ENCODE measurements at places on chromosomes 4 and X.

DNA sequence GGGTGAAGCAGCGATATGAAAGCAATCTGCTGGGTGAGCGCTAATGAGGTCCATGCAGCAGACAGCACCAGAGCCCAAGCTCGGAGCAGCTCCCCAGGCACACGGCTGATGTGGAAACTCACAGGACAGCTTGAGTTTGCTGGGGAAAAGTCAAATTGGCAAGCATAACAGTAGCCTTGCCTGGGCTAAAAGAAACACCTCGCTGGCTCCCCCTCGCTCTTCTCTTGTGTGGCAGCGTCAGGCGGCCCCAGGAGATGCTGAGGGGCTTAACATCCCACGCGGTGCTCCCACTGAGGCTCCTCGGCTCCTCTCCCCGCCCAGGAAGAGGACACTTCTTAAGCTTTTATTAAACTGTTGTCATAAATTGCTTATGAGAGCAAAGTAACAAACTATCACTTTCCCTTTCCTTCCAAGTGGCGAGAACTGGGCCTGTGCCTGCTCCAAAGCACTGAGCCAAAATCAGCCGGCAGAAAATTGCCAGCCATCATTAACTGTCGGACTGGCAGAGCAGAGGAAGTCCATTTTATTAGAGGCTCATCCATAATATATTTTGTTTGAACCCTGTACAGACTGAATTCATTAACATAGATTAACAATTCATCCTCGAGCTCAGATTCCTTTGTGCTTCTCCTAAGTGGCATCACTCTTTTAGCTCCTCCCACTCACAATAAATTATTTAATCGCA lies 111.4 kb downstream of the TSPAN5 start:
- no peak for DNase-seq

GRCh38 chr4:53010318-53010717 lies 148.2 kb downstream of the RASL11B start:
- no peak for DNase-seq

GRCh38 chr4:948936-949300 lies 16.7 kb downstream of the TMEM175 start:
- DNase-seq = no peak

- DNase-seq = no peak
These were observed 251.9 kb downstream of the PAPSS1 start for GRCh38 chr4:107468156-107468555.

DNA sequence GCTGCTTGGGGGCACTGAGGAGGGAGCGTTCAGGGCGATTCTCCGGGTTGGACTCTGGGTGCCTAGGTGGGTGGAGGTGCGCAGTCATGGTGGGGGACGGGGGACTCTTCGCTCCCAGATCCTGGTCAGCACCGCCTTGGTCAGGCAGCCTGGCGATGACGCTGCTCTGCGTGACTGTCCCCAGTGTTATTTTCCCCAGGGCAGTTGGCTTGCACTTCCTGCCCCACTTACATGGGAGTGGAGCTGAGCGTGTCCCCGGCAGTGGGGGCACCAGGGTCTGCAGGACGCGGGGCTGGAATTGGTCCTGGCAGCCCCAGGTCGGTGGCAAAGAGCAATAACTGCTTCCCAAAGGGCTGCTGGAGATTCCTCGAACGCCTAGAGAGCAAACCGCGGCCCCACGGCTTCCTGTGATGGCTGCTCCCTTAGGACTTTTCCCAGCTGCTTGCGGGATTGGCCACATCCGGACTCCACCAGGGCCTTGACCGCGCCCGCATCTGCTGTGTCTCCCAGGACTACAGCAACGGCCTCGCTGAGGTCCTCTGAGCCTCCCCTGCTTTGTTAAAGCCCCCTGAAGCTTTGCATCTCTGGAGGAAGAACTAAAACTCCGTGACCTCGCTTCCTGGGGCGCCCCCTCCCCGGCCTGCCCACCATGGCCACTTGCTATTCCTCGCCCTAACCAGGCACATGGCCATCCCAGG lies 35.3 kb upstream of the GPR78 start:
- no peak for DNase-seq

- DNase-seq = no peak
These were observed 10.5 kb downstream of the PRKG2 start for GRCh38 chr4:81204571-81204970.

- no peak for DNase-seq
These were observed 223.1 kb downstream of the ANK2 start for GRCh38 chr4:113272523-113272922.

- no peak for DNase-seq
These were observed 1.2 kb downstream of the CXCL3 start for GRCh38 chr4:74037076-74037955.

GRCh38 chr4:3316146-3316545 lies 23.3 kb downstream of the RGS12 start:
- no peak for DNase-seq

DNA sequence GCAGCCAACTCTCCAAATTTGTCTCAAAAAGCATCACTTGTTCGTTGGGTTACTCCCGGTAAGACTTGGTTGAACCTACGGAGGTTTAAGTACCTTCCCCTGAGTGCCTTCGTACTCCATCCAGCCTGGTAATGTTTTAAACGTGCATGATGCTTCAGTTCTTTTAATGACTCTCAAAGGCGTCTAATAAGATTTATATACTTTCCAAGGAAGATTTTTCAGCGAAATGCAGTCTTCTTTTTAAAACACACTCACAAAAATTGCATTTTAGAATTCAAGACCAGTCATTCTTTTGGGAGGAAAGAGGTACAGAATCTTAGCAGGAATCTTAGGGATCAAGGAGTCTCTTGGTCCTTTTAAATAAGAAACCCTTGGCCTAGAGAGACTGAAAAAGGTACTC lies 430 bp upstream of the TRPC3 start:
- DNase-seq = no peak

GRCh38 chrX:135393051-135393450 lies 28.7 kb upstream of the SMIM10L2A start:
- no peak for DNase-seq

DNA sequence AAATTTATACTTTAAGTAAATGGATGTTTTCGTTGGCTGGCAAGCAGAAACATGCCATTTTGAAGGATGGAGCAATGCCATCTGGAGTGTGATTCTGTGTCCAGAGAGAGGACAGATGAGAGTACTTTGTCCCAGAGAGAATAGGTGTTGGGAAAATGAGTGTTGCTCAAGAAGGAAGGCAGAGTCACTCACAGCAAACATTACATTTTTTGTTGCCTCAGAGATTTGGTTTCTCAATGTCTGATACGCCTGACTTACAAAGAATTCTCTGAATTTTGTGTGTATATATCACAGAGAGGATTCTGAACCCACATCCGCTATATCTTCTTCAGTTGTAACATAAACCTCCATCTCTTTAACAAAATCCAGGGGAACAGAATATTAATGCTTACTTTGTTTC lies 102.8 kb upstream of the PCDH18 start:
- DNase-seq = no peak

GRCh38 chr4:148076964-148077363 lies 345.1 kb downstream of the ARHGAP10 start:
- DNase-seq = no peak

- no peak for DNase-seq
These were observed 38.0 kb downstream of the CTBP1 start for GRCh38 chr4:1210971-1211370.

GRCh38 chr4:109979920-109980717 lies 67.4 kb downstream of the EGF start:
- DNase-seq = no peak

GRCh38 chr4:118730683-118731082 lies 45.5 kb downstream of the METTL14 start:
- no peak for DNase-seq

- no peak for DNase-seq
These were observed 199.7 kb upstream of the KLF3 start for GRCh38 chr4:38464328-38464727.

DNA sequence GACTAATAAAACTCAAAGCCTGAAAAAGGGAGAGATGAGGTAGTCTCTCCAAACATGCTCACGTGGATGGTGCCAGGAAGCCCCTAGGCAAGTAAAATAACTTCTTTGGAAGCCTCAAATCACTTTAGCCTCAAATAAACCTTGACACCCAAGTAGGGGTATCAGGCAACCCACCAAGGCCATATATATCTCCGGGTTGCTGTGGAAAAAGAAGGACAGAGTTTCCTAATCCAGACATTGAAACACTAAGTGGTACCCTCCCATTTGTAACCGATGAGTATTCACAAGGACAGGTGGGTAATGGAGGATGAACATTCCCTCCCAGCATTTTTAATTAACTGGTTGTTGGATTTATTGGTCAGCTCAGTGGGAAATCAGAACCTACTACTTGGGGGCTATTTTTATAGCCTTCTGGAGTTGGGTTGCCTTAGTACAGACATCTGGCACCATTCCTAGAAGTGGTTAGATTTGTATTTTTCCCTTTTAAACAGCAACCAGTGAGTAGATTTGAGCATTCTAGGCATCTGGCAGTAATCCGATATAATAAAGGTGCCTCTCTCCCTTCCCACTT lies 87.7 kb downstream of the GPC3 start:
- no peak for DNase-seq

GRCh38 chrX:15017491-15017890 lies 144.3 kb downstream of the MOSPD2 start:
- DNase-seq = no peak

- no peak for DNase-seq
These were observed 122.8 kb downstream of the RBMX2 start for GRCh38 chrX:130524476-130525194.
